ENCODE measurements at places on chromosomes 6 and 20. TPM values are rescaled to one million over a fixed set of nuclear protein-coding genes. Genes with fewer than 3 reads are reported as not detected.
A peak's percentile ranks its signal among the peaks of the same experiment; 100 is the strongest.

NOTCH4 gene
- 2.1 TPM for total RNA-seq

HLA-G gene
- total RNA-seq: 2.7 TPM

PPP1R3G gene
- total RNA-seq: not detected

CPXM1 gene
- total RNA-seq: 69.0 TPM

SHLD1 gene
- total RNA-seq: 6.7 TPM

SLC22A2 gene
- total RNA-seq: 0.86 TPM

MOXD1 gene
- 2.5 TPM for total RNA-seq

ZNF165 gene
- total RNA-seq: 5.8 TPM

HLA-DOB gene
- total RNA-seq: 0.20 TPM

DNA sequence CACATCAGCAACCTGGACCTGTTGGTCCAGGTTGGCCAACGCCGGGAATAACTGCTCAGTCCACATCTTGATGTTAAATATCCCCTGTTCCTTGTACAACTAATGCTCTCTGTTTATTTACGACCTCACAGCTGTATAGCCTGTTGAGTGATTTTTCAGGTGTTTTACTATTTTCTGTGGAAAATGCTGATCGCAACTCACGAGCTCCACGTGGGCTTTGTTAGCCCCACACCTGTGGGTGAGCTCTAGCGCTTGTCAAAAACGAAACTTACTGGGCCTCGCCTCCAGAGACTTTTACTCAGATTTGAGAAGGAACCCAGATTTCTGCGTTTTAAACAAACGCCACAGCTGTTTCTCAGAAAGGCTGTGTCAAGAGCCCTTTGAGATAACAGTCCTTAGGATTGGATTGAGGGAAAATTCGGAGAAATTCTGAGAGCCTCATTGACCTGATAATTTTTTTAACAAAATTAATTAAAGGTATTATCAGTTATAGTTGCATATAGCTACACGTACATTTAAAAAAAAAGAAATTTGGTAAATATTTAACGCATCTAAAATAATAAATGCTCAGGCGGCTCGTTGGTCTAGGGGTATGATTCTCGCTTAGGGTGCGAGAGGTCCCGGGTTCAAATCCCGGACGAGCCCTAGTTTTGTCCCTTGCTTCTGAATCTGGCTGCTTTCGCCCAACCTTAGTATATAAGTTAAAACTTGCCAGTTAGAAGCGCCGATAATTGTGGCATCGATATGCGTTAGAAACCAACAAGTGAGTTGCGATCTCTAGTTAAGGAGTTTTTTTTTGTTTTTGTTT, 16.7 kb downstream of the HMGN4 start:
- peak; percentile 58 for DNase-seq

DNA sequence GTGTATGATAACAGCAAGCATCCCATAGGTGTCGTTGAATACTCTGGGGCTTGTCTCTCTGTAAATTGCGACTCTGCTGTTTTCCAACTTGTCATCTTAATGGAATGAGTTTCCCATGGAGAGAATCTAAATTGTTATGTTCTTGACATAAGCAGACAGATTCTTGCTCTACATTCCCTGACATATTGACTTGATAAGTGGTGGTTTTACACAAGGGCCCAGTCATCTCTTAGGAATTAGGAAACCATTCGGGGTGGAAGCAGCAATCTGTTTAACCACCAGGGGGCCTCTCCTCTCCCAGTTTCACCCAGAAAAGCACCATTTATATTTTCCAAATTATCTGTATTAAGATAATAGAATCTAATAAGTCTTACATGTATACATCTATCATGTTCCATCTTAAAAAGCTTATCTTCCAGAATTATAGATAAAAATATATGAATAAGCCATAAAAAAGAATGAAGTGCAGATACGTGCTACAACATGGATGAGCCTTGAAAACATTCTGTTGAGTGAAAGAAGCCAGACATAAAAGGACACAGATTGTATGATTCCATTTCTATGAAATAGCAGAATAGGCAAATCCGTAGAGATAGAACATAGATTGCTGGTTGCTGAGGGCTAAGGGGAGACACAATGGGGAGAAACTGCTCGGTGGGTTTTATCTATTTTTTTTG, 23.1 kb upstream of the MROH8 start:
- DNase-seq: no peak

DNA sequence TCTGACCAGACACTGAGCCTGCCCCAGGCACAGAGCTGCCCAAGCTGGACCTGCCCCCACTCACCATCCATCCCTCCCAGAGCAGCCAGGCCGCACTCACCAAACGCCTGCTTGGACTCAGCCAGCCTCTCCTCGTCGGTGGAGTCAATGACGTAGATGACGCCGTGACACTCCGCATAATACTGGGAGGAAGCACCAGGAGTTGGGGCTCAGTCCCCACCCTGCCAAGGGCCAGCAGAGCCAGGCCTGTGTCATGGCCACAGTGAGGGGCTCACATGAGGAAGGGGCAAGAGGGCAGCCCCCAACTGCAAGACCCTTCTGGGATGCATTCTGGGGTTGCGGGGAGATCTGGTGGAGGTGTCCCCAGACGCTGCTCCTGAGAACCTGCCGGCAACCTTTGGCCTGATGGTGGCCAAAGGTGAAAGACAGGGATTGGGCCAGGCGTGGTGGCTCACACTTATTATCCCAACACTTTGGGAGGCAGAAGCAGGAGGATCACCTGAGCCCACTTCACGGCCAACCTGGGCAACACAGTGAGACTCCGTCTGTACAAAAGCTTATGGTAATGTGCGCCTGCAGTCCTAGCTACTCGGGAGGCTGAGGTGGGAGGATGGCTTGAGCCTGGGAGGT, 5.6 kb downstream of the ARFRP1 start:
- no peak for DNase-seq

DNA sequence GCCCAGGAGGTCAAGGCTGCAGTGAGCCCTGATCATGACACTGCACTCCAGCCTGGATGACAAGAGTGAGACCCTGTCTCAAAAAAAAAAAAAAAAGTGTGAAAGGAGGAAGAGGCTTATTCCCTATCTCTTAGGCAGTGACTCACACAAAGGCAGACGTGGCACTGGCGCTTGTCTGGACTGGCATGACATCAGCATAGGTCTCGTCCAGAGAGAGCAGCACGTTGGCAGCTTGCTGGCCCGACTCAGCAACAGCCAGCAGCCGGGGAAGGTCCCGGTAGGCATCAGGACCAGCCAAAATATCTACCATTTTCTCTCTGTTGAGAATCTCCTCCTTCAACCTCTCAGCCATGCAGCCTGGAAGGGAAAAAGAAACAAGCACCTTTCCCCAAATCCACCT, 14.1 kb downstream of the CDK5RAP1 start:
- no peak for DNase-seq

DNA sequence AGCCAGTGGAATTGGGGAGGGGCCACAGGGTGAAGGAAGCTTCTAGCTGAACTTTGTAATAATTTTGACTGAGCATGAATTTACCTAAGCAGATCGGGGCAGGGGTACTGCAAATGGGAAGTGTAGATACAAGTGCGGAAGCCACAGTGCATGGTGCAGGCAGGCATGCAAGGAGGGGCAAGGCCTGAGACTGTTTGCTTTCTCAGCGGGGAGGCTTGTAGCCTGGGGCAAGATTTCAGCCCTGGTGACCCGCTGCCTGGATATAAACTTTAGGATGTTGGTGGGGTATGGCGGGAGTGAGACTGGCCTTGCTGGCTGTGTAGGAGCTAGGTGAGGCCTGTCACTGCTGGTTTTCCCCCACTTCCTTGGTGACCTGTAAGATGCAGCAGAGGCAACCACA, 266.4 kb upstream of the PREP start:
- peak; percentile 59 for DNase-seq

DNA sequence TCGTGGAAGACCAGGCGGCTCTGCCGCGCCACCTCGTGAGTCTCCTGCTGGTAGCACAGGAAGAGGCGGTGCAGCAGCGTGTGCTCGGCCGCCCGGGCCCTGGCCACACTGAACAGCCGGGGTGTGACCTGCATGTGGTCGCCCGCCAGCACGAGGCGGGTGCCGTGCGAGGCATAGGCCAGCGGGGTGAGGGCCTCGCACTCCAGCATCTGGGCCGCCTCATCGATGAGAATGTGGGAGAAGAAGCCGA, 7.0 kb downstream of the HELZ2 start:
- no peak for DNase-seq

DNA sequence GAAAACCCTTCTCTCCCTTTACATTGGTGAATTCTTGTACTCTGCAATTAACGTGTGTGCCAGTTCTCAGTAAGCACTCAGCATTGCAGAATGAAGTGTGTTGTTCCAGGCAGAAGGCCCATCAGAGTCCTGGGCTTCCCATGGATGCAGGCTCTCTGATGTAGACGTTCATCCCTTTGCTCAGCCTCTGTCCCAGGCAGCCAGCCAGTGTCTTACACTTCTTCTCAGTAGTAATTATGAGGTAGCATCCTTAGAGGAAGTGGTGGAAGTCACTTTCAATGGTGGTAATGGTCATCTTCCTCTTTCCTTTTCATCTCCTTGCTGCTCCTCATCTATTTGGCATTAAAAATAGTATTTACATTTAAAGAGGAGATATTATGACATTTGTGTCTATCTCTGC, 66.7 kb upstream of the FYN start:
- no peak for DNase-seq

DNA sequence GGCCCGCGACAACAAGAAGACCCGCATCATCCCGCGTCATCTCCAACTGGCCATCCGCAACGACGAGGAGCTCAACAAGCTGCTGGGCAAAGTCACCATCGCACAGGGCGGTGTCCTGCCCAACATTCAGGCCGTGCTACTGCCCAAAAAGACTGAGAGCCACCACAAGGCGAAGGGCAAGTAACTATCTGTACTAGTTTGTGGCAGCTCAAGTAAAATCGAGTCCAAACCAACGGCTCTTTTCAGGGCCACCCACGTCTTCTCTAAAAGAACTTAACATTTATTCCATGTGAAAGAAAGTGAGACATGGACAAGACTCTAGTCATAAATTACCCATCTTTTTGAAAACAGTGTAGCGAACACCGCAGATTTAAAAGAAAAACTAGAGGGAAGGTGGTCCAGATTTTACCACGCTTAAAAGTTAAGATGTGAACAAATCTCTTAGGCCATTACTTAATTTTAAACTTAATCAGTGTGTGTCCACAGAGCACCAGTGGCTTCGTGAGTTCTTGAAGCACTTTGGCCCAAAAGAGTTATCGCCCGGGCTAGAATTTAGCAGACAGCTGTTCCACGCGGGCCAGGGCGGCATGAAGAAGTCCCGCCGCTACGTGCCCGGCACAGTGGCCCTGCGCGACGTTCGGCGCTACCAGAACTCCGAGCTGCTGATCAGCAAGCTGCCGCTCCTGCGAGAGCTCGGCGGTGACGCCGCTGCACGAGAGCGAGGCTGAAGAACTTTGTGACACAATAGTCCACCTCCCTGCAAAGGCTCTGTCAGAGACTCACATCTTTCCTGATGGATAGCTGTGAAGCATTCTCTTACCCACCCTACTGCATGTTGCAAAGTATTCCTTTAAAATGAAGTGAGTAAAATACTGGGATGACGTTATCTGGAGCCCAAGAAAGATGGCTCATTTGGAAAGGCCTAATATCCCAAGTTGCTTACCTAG, 113.9 kb upstream of the PRSS16 start:
- DNase-seq: peak; percentile 79

GRCh38 chr20:49557449-49557848, 10.5 kb downstream of the PTGIS start:
- no peak for DNase-seq

GRCh38 chr6:140366991-140367390, 992.5 kb upstream of the CITED2 start:
- no peak for DNase-seq

GRCh38 chr6:50993941-50994720, 175.5 kb downstream of the TFAP2B start:
- no peak for DNase-seq

DNA sequence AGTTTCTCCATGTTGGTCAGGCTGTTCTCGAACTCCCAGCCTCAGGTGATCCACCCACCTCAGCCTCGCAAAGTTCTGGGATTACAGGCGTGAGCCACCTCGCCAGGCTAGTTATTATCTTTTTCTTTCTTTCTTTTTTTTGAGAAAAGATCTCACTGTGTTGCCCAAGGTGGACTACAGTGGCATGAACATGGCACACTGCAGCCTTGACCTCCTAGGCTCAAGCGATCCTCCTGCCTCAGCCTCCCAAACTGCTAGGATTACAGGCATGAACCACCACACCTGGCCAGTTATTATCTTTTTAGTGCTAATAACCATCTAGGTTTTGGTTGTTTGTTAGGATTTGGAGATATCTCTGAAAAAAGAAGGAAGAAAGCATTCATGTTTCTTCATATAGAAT, 35.8 kb upstream of the ZNF217 start:
- DNase-seq: no peak

DNA sequence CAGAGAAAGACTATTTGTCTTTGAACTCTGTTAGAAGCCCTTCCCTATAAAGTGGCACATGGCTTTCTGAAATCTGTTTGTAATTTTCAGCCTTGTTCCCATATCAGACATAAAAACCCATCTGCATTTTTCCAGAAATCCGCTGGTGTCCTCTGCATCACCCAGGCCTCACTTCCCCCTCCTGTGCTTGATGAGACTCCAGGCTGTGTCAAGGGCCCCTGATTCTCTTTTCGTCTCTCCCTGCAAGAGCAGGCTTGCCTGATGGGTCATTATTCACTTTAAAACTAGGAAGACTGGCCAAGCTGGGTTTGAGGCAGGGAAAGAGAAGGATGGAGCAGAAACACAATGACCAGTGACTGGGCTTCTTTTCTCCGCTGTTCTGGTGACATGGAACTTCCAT, 10.6 kb upstream of the PROKR2 start:
- no peak for DNase-seq

DNA sequence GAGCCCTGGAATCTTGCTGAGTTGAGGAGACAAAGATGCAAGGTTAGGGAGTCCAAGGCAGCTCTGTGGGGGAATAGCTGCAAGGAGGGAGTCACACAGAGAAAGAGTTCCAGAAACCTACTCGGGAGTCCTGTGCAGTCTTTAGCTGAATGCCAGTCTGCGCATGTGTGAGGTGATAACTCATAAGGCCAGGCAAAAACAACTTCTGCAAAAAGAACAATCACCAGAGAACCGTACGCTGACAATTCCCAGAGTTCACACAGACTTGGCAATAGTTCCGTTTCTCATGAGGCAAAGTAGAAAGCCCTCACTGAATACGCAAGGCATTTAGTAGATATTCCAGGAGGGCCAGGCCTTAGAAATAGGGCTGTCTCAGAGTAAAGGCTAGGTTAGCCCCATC, 135.2 kb upstream of the TAB2 start:
- DNase-seq: no peak

DNA sequence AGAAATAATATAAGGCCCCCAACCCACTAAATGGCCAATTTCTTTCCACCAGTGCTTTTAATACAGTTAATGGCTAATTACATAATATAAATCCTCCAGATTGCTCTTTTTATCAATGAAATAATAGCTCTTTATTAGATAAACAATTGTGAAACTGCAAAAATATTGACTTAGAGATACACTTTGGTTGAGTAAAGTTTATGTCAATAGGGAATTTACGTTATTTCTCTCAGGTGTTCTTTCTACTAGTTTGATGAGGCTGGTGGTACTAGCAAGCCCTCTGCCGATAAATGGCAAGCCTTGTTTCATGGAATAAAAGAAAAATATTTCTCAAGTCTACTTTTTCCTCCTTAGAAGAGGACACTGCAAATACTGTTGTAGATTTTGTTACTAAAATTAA, 18.9 kb downstream of the RFX6 start:
- no peak for DNase-seq

- DNase-seq: no peak
Measured at GRCh38 chr20:25041813-25042530, 16.0 kb downstream of the ACSS1 start.

- no peak for DNase-seq
Measured at GRCh38 chr6:22112461-22112860, 184.4 kb downstream of the PRL start.

GRCh38 chr6:114080891-114081510, 110.1 kb upstream of the HDAC2 start:
- no peak for DNase-seq

- no peak for DNase-seq
Measured at GRCh38 chr20:48920527-48921167, 864 bp upstream of the ARFGEF2 start.
